Stimulated activated naive B cell treated with anti-CD40 and anti-IgM and Interleukin-4, amounts not matched to agents 10 μg/mL and 1 μg/mL and 100 μg/mL, for 72 hours (primary cell): ENCODE measurements at places on chromosomes 3 and 15.

- DNase-seq: no peak
These were observed 4.1 kb upstream of the RARB start for GRCh38 chr3:25423780-25424588.

DNA sequence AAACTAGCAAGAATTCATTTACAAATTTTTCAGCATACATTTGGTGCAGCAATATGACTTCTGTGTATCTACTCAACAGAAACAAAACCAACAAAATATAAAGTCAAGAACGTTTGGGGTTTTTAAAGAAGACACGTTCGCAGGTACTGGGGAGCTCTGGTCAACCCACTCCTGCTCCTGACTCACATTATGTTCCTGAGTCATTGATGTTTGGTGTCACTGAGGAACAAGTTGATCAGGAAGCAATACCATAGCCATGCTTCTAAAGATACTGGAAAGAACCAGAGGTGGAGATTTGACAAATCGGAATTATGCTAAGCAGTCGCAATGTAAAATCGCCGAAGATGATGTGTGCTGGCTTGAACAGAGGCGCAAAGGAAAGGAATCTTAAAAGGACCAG is 22.0 kb downstream of the SLC4A7 start:
- DNase-seq: no peak

GRCh38 chr15:64604319-64604718 is 143.9 kb downstream of the ZNF609 start:
- no peak for DNase-seq

GRCh38 chr3:128113817-128114794 is 9.5 kb downstream of the RUVBL1 start:
- no peak for DNase-seq

DNA sequence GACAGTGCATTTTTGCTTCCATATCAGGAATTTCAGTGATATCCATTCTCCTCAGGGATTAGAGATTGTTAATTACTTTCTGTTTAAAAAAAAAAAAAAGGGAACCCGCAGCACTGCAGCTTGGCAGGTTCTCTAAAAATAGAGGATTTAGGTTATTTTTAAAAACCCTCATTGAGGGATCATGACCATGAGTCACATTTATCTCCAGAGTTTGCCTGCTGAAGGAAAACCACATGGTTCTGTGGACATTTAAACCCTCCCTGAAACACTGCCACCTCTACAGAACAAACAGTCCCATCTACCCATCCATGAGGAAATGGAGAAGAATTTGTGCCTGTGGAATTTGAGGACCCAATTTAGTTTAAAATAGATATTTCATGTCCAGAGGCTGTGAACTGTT is 66.2 kb upstream of the UBE2E1 start:
- DNase-seq: no peak

DNA sequence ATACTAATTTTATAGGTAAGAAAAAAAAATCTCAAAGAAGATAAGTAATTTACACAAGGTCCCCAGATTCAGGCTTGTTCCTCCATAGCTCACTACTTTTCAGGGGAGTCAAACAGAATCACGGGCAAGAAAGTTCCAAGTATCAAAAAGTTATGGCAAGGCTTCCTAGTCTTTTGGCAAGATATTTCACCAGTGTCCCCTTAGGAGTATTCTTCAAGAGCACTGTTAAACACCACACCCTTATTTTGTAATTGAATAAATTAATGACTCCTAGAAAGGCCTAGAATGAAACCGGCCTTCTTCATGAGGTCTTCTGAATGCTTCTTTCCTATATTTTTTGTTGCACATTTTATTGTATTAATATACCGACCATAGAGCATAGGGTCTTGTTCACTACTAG is 109.7 kb downstream of the MYLK start:
- no peak for DNase-seq

- no peak for DNase-seq
These were observed 215.3 kb upstream of the THRB start for GRCh38 chr3:24709956-24710355.

DNA sequence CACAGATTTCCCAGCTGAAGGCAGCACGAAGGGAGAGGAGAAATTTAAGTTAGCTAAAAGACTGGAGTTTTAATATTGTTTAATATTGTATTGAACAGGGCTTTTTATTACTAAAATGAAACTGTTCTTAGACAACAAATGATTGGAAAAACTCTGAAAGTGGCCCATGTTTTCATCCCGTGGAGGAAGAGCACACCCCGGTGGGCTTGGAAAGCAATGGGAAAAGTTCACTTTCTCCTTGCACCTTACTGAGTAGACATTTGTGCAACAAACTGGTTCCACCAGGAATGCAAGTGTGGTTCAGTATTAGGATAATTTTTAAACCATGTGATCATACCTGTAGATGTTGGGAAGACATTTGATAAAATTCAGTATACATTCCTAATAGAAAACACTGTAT is 8.2 kb upstream of the ESYT3 start:
- no peak for DNase-seq

- DNase-seq: no peak
These were observed 60.4 kb downstream of the UQCC5 start for GRCh38 chr3:52596658-52597265.

GRCh38 chr15:65184305-65184867 is 756 bp downstream of the CLPX start:
- DNase-seq: peak; percentile 44

DNA sequence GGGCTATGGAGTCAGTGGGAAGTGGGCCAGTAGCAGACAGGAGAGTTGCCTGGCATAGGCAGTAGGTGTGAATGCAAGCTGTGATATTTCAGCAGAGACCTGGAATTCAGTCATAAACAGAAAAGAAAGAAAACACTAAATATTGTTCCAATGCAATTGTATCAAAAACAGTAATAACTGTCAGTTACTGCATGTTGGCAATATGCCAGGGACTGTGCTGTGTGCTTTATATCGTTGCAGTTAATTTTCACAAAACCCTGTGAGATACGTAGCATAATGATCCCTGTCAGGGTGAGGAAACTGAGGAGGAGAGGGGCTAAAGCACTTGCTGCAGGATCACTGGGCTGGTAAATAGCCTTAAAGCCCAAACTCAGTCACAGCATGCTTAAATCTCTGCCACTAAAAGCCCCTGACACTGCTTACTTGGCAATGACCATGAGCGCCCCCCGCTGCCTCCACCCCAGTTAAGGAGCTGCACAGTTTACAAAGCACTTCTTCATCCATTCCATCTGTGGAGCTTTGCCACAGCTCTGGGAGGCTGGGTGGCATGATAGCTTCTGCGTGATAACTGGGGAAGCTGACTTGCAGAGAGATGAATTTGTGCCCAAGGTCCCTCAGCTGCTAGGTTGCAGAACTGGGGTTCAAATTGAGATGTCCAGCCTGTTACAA is 3.9 kb downstream of the SLC6A1 start:
- no peak for DNase-seq

GRCh38 chr15:56824175-56824574 is 90.9 kb upstream of the ZNF280D start:
- DNase-seq: no peak

- DNase-seq: no peak
These were observed 42.6 kb upstream of the DUSP7 start for GRCh38 chr3:52099001-52099401.
